CD4-positive, alpha-beta T cell (primary cell): ENCODE measurements at places on chromosomes 5 and 9.

- DNase-seq = no peak
Measured at GRCh38 chr5:9445826-9446388, 100.0 kb downstream of the SEMA5A start.

DNA sequence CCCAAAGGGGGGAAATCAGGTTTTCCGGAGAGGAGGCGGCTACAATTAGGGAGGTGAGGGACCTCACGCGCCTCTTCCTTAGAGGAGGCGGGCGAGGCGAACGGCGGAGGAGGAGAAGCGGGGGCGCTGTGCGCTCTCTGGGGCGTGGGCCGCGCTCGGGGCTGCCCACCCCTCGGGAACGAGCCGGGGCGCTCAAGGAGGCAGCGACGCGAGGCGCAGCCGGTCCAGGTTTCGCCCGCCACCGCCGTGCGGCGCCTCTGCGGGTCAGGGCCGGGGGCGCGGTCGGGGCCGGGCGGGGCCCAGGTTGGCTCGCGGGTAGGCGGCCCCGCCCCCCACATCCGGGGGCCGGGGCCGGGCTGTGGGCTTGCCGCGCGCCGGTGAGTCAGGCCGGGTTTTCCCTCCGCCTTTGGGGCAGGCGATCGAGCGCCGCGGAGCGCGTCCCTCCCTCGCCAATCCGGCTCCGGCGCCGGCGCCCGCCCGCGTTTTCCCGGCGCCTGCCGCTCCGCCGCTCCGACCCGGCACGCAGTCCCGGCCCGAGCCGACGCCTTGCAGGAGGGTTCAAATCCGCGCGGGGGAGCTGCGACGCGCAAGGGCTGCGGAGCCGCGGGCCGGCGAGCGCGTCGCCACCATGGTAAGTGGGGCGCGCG, at the start of gene N4BP3:
Gene N4BP3, plus strand, starts transcription at position 392 of the 647 bp plus-strand sequence. CDS start 6,052 bp downstream, outside the sequence.
- peak; percentile 81 for DNase-seq

DNA sequence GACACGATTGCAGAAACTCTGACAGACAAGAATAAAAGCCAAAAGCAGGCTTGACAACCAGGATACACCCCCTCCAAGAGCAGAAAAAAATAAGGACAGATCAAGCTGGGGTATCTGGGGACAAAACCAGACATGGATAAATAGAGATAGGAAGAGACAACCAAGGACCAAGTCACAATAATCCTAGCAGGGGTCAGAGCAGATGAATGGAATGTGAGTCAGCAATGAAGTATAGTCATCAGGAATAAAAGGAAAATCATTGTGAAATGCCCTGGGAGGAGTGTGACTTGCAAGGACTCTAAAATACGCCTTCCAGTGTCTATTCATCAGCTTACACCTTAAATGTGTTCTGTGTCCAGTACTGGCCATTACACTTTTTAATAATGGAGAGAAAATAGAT, 206.8 kb downstream of the CAAP1 start:
- DNase-seq = no peak

DNA sequence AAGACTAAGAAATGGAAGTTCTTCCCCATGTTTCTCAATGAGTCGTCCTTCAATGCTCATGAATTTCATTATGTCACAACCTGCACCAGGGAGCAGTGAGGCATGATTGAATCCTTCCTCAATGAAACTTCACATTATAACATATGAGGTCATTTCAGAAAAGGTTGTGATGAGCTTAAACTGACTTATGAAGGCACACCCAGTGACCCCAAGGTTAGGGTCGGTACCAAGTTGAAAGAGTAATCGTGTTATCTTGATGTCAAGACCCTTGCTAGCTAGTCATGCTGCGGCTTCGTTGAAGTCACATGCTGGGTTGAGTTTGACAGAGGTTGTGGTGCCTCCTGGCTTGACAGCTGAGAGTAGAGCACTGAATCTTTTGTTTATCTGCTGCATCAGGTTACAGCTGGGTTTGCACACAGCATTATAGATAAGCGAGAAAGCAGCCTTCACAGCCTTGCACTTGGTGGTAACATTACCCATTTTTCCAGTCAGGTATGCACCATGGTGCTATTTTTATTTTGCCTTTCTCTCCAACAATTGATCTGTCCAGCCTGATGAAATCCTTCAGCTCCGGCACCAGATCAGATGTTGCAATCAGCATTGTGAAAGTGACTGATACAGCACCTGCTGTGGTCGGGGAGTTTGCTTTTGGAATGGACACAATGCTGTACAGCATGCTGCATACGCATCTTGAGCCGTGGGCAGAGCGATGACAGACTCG, 133.2 kb downstream of the ERCC6L2 start:
- DNase-seq = no peak

- DNase-seq = no peak
Measured at GRCh38 chr5:80369521-80369920, 38.3 kb upstream of the ZFYVE16 start.

GRCh38 chr9:97768746-97769145, 71.6 kb upstream of the XPA start:
- DNase-seq = no peak

GRCh38 chr5:76165711-76166374, 82.7 kb downstream of the SV2C start:
- no peak for DNase-seq

DNA sequence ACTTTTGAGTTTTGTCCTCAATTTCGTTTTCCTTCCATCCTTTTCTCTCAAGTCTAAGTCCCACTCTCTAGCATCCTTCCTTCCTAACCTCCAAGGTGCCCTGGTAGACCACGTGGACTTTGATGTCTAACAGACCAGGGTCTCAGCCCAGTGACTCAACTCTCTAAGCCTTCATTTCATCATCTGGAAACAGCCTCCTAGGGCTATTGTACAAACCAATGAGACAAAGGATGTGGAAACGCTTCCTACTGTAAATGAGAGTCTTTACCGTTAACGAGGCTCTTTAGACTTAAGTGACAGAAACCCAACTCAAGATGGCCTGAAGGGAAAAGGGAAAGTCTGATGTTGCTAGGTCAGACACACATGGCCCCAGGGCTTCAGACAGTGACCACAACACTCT, 49.2 kb upstream of the CPLX2 start:
- DNase-seq = no peak

DNA sequence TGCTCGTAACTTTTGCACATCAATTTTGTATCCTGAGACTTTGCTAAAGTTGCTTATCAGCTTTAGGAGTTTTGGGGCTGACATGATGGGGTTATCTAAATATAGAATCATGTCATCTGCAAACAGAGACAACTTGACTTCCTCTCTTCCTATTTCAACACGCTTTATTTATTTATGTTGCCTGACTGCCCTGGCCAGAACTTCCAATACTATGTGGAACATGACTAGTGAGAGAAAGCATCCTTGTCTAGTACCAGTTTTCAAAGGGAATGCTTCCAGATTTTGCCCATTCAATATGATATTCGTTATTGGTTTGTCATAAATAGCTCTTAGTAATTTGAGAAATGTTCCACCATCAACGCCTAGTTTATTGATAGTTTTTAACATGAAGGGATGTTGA, 65.4 kb upstream of the CDH12 start:
- no peak for DNase-seq

DNA sequence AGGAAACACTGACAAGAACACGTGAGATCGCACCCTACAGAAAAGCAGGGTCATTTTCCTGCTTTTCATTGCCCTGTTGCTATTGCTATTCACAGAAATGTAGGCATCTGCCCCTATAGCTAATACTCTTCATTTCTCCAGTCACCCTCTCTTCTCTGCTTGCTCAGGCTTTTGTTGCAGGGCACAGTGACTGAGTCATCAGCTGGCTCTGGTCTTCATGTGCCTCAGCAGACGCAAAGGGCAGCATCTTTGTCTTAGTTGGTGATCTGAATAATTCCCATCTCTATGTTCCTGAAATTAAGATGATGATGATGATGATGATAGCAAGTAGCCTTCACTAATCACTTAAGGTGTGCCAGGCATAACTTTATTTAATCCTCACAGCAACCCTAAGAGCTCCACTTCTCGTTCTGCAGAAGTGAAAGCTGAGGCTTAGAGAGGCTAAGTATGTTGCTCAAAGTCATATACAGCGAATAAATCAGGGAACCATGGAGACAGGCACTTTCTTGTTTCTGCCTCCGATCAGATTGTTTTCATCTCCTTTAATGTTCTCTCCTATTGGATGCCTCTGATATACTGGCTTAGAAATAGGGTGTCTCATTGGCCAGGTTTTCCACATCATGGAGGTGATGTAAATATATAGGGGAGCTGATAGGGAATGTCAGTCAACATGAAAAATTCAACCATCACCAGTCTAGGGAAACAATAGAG, 133.0 kb upstream of the STK32A start:
- no peak for DNase-seq

DNA sequence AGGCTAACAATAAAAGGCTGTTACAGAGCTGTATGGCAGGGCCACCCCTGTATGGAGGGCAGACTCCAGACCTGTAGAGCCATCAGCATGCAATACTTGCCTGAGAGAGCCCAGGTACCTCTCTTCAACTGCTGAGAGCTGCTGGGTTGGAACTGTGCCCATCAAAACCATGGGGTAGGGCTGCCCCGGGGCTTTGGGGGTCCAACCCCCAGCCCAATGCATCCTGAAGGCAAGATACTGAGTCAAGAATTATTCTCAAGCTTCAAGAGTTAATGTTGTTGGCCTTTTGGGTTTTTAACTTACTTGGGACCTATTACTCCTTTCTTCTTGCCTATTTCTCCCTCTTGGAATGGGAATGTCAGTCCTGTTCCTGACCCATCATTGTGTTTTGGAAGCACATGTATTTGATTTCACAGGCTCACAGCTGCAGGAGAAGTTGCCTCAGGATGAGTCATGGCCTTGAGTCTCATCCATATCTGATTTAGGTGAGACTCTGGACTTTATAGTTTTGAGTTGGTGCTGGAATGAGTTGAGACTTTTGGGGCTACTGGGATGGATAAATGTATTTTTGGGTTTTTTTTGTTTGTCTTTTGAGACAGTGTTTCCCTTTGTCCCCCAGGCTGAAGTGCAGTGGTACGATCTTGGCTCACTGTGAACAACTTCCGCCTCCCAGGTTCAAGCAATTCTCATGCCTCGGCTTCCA, 21.0 kb upstream of the CDK7 start:
- DNase-seq = no peak

GRCh38 chr5:58012102-58012501, 447.8 kb downstream of the PLK2 start:
- no peak for DNase-seq

DNA sequence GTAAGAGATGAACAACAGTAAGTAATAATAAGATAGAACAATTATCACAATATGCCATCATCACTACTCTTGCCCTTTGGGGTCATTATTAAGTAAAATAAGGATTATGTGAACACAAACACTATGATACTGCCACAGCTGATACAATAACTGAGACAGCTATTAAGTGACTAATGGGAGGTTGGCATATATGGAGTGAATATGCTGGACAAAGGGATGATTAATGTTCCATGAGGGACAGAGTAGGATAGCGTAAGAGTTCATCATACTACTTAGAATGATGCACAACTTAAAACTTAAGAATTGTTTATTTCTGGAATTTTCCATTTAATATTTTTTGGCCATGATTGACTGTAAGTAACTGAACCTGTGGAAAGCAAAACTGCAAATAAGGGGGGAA, 16.6 kb downstream of the POU5F2 start:
- no peak for DNase-seq

GRCh38 chr5:152864447-152864846, 459.4 kb upstream of the NMUR2 start:
- no peak for DNase-seq

GRCh38 chr5:23257656-23258055, 249.8 kb upstream of the PRDM9 start:
- no peak for DNase-seq

DNA sequence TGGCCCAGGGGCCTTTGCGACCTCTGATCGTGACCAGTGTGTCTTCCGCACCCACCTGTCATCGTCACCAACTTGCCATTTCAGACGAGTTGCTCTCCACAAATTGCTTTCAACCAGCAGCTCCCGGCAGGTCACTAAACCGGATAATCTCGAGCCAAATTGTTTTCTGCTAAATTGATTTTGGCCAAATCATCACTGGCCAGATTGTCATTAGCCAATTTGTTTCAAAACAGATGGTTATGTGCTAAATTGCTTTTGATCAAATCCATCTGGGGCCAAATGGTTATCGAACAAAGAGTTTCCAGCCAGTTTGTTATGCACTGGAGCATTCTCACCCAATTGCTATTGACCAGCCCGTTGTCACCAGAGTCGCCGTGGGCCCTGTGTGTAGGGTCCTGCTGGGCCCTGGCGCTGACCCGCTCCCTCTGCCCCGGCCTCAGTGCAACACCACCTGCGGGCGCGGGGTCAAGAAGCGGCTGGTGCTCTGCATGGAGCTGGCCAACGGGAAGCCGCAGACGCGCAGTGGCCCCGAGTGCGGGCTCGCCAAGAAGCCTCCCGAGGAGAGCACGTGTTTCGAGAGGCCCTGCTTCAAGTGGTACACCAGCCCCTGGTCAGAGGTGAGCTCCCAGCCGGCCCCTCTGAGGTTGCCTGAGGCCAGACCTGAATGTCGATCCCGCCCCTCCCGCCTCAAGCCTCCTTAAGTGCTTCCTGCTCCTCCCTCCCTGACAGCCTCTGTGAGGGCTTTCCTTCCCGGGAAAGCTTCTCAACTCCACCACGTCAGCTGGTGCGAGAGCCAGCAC, 35.6 kb downstream of the ADAMTSL2 start:
- no peak for DNase-seq

GRCh38 chr5:138951091-138951985, 76.2 kb upstream of the LRRTM2 start:
- no peak for DNase-seq

DNA sequence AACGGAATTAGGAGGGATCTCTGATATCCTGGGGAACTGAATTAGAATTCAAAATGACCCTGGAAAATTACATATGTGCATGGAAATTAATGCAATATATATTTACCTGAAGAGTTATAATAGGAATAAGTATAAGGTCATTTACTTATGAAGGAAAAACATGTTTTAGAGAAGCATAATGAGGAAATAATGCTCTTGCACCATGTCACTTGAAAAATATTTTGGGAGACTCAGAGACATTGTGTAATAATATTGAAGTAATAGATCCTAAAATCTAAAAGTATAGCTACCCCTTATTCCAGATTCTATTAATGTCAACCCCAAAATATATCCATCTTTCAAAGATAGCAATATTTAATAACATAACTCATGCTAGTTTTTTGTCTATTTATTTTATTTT, 28.4 kb downstream of the SPZ1 start:
- DNase-seq = no peak

GRCh38 chr9:91496351-91496750, 72.7 kb upstream of the NFIL3 start:
- no peak for DNase-seq

- DNase-seq = no peak
Measured at GRCh38 chr5:131400585-131400984, 136.7 kb downstream of the CDC42SE2 start.

GRCh38 chr5:94689908-94690307, 71.4 kb downstream of the SLF1 start:
- no peak for DNase-seq

GRCh38 chr5:133460172-133460758, 152.1 kb downstream of the FSTL4 start:
- DNase-seq = no peak

- no peak for DNase-seq
Measured at GRCh38 chr5:156914371-156914737, 48.7 kb downstream of the TIMD4 start.

GRCh38 chr9:114282104-114282485, 40.8 kb upstream of the ORM1 start:
- DNase-seq = no peak
